GF-D8 (cell line): ENCODE measurements at places on chromosomes 3 and 15.

GRCh38 chr15:71469413-71469812, 340.9 kb upstream of the NR2E3 start:
- no peak for DNase-seq

DNA sequence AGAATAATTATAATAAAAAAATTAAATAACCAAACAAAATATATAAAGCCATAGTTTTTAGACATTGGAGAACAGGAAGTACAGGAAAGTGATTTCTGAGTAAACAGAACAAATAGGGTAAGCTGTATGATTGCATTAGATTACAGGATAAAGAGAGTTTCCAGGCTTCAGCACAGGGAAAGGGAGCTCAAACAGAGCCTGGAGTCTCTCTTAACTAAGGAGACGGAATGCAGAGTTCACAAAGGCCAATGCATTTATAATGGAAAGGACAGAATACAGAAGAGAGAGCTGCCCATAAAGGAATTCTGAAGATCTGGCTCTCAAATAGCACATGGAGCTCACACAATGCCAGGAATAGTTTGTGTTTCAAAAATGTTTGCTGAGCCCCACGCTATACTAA, 42.0 kb upstream of the OTOL1 start:
- DNase-seq, result no peak

DNA sequence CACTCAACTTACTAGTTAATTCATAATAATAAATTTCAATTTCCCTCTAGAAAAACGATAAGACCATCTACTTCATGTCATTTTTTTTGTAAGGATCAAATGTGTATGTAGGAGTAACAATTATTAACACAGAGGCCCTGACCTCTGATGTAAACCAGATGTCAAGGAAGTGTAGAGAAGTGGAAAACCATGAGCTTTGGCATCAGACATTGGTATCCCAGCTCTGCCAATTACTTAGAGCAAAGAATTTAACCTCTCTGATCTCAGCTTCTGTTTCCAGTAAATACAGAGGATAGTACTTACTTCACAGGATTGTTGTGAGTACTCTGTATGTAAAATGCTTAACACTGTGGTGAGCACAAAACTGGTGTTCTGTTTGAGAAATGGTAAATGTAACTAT, 17.5 kb downstream of the AQR start:
- no peak for DNase-seq

DNA sequence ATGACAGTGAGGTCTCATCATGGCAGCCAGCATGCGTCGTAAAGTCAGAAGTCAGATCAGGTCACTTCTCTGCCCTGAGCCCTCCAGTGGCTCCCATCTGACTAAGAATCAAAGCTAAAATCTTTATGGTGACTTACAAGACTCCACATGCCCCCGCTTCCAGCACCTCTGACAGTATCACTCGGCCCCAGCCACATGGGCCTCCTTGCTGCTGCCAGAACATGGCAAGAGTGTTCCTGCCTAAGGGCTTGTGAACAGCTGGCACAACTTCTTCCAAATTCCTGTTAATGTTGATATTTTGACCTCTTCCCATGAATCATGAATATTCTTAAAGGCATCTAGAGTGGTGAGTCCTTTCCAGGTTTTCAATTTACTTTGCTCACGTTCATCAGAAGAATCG, 20.5 kb downstream of the POLR2M start:
- no peak for DNase-seq

GRCh38 chr3:173008978-173009377, 132.1 kb downstream of the SPATA16 start:
- no peak for DNase-seq

DNA sequence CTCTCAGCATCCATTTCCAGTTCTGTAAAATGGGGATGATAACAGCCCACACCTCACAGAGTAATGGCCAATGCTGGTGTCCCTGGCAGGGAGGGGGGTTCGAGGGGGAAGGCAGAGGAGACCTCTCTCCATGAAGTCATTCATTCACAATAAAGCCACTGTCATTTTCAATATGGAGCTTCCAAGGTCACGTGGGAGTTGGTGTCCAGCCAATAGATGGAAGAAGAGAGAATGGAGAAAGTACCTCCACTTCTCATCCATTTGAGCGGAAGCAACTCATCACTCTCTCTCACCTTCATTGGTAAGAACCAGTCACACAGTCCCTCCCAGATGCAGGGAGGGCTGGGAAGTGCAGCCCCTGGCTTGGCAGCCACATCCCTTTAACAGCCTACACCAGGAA, 14.9 kb upstream of the RBSN start:
- DNase-seq, result no peak

GRCh38 chr3:126129398-126129891, 45.5 kb upstream of the SLC41A3 start:
- DNase-seq, result no peak

DNA sequence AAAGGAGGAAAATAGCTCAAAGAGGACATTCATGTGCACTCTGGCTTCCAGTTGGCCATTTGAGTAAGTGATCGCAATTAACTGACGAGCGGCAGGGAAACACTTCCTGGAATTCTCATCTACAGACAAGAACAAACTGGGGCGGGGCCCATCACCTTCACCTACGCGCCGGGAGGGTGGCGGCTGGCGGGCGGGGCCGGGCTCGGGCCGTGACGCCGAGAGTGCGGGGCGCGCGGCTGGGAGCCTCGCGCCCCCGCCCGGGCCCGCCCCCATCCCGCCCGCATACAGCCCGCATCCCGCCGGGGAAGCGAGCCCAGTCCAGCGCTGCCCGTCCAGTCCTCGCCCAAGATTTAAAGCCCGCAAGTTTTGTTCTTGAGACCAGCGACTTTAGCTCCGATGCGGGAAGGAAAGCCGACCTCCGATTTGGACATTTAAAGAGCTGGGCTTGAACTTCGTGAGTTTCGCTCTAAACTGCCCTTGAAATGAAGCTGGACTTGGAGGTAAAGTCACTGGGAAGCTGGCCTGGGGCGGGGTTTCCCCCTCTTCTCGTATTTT, at the start of gene B3GNT5:
Gene B3GNT5 (plus strand): TSS at position 281 of the 555 bp plus-strand sequence. CDS start 16,546 bp downstream, outside the sequence.
- peak; percentile 33 for DNase-seq

GRCh38 chr3:127395663-127396355, 108.0 kb upstream of the PRR20G start:
- DNase-seq, result no peak

DNA sequence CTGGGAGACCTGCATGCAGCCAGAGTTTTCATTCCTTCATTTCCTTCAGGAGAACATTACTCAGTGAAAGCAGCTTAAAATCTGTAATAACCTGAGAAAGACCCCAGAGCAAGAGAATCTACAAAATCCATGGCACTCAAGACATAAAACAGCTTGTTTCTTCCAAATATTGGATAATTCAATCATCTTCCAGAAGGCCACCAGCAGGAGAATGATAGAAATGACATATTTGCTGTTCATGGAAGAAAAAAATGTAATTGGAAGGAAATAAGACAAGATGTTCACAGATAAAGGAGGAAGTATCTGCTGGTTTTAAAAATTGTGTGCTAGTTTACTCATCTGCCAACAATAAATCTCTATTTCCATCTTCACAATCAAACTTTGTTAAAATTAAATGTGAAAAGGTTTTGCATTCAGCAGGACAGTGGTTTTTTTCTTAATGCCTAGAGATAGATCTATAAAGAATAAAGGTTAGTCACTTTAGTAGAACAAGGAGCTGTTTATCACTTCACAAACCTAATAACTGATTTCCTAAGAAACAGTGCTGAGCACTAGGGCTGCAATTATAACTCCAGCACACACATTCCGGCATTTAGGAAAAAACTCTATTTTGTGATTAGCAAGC, 530.8 kb downstream of the NSUN3 start:
- no peak for DNase-seq

DNA sequence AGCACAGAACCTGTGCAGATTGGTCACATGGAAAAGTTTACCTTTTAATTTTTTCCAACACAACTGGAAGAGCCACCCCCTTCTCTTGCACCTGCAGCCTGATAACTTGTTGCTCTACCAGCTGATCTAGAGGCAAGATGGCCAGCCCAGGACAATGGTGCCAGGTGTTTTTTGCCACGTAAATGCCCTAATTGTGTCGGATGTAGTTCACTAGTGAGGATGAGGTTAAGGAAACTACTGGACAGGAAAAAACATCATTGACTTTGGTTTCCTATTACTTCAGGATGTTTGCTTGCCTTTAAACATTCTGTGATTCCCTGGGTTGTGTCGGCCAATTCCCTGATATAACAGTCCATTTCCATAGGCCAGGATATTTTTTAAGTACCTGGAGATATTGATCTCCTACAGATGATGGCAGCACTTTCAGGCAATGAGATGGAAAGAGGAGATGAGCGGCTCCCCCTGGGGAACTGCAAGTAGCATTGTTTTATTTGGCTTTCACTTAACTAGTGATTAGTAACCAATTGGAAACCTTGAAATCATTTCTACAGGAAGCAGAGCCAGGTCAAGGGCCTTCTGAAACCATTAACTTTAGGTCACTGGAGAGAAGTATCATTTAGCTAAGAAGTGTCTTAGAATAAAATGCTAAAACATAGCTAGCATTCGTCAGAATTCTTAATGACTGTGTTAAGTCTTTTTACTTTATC, 72.5 kb downstream of the OSBPL10 start:
- DNase-seq, result no peak

- DNase-seq, result no peak
Observed at GRCh38 chr15:65336493-65337435, 32.3 kb downstream of the RNU5B-1 start.

DNA sequence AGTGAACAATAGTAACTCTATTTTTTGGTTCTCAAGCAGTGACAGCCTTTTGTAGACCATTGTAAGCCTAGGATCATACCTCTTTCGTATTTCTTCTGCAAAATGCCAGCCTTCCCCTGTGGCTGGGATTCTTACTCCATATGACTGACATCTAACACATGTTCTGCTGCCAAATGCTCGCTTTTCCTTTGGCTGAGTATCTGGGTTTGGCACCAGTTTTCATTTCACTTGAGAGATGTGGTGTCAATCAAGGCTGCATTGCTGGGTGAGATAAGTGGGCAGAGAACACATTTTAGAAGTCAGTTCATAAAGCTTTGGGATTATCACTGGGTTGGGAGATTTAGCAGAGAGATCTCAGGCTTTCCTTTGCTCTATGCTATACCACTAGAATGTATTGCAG, 514.7 kb upstream of the SGO1 start:
- DNase-seq, result no peak

GRCh38 chr15:51494411-51495314, 127.9 kb downstream of the DMXL2 start:
- no peak for DNase-seq

DNA sequence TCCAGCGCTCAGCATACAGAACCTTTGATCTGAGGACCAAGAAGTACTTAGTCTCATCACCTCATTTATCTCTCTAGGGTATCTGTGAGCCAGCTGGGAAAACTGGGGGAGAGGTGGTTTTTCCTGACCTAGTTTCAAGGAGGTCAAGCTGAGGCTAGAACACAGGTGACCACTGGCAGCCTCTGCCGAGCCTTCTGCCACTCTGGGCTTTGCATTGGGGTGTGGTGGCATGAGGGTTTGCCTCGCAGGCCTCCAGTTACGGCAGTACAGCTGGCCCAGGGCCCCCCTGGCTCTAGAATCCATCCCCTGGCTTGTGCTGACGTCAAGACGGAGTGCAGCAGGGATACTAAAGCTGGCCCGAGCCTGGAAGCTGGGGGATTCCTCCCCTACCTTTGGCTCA, 34.7 kb upstream of the CDCP1 start:
- no peak for DNase-seq

DNA sequence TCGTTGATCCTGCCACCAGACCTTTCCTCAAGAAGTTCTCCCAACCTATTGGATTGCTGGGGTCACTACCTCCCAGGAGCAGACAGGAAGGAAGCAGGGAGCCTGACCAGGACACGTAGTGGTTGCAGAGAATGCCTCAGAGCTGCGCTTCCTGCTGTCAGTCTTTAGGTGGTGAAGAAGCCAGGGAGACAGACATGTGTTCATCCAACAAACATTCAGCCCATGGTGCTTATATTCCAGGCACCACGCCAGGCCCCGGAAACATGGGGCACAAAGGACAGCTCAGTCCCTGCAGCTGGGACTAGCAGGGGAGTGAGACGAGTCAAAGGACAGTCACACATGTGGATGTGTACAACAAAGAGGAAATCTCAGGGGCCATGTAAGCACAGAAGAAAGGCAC, 26.0 kb upstream of the CORO2B start:
- no peak for DNase-seq

DNA sequence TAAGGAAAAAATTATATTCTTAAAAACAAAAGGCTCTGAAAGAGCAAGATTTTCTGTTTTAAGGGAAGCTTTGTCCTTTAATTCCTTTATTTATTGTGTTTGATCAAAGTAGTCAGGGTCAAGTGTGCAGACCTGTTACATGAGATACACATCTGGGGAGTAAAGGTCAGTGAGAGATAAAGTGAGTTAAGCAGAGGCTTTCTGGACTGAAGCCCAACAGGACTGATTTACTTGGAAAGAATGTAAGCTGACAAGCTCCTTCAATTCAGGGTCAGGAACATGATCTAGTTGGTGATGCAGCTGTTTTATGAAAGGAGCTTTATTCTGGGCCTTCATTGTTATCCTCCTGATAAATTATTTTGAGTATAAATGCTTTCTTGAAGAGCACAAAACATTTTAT, 20.7 kb upstream of the OTOL1 start:
- DNase-seq, result no peak

GRCh38 chr3:172675441-172676193, 35.2 kb downstream of the NCEH1 start:
- DNase-seq, result peak; percentile 16

DNA sequence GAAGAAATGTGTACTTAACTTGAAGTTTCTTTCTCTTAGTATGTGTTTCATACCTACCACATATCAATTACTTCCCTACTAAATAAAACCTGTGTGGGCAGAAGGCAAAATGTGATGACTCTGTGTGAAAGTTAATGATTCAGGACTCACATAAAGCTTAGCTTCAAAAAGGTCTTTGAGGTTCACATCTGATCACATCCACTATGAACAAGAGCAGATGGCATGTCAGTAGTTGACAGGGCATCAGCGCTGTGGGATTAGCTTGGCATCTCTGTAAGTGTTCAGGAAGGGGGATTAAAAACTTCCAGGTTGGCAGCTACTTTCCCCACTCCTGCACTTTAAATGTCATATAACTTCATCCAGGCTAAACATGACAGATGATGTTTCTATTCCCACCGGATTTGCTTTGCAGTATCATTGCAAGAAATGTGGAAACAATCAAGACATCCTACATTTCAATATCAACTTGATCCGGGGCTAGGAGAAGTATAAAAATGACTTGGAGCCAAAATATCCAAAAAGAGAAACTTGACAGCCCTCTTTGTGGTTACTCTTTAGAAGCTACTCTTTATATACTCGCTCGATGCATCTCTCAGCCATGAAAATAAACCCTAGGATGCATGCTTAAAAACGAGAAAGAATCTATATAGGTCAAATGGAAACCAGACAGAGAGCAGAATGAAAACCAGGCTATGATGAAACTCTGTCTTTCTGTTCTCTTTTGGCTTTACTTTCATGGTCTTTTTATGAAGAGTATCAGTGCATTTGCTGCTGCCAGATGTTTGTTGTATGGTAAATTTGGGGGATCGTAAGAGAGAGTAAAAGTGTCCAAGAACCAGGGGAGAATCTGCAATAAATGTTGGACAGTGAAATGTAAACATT, 273.1 kb upstream of the ALCAM start:
- DNase-seq, result no peak
